ENCODE measurements at places on chromosomes 16 and 17.

DNA sequence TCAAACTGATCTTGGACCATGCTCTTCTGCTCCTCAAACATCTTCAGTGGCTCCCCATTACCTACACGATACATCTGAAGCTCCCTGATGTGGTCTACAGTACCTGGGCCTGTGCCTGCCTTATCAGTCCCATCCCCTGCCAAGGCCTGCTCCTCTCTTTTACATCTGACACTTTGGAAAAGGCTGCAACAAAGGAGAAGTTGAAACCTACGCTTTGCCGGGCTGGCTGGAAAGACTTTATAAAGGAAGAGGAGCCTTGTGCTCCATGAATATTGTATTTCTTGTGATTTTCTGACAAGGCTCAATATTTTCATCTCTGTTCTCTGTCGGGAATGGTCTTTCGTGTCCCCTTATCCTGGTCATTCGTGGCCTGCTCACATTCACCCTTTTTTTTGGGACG, 132.5 kb downstream of the XYLT1 start:
- DNase-seq = no peak

DNA sequence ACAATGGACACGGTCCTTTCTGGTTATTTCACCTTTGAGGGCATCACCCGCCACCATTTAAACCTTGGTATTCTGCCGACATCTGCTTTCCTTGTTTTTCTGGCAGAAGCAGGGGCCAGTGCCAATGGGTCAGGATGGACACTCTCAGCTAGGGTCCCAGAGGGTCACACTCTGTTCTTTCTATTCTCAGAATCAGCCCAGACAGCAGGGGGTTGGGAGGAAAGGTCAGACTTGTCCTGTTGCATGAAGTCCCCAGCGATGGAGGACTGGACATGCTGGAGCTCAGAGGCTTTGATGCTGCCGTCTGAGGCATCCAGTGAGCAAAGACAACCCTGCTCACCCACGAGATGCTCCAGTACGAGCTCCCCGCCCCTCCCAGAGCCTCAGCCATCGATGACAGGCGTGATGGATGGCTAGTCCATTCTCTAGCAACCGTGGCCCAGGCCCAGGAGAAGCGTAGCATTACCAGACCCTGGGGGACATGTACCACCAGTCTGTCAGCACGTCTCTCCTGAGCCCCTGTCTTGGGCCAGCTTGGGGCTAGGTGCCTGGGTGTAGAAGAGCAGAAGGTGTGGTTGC, 62.0 kb downstream of the FOXL1 start:
- DNase-seq = no peak

- no peak for DNase-seq
Observed at GRCh38 chr17:35169835-35170363, 22.3 kb downstream of the UNC45B start.

GRCh38 chr17:74408262-74408661, 23.6 kb upstream of the GPRC5C start:
- no peak for DNase-seq

GRCh38 chr17:82103553-82104451, 5.8 kb upstream of the FASN start:
- DNase-seq = no peak
